ENCODE measurements at places on chromosomes 7 and 10.
A peak's percentile ranks its signal among the peaks of the same experiment; 100 is the strongest.

- no peak for DNase-seq
These were observed 402.0 kb downstream of the RPS24 start for GRCh38 chr10:78435484-78436221.

GRCh38 chr10:131065673-131066305 is 245.7 kb downstream of the TCERG1L start:
- no peak for DNase-seq

GRCh38 chr7:144452064-144452463 is 48.6 kb upstream of the NOBOX start:
- no peak for DNase-seq

- no peak for DNase-seq
These were observed 21.9 kb downstream of the ARID5B start for GRCh38 chr10:61923210-61923949.

DNA sequence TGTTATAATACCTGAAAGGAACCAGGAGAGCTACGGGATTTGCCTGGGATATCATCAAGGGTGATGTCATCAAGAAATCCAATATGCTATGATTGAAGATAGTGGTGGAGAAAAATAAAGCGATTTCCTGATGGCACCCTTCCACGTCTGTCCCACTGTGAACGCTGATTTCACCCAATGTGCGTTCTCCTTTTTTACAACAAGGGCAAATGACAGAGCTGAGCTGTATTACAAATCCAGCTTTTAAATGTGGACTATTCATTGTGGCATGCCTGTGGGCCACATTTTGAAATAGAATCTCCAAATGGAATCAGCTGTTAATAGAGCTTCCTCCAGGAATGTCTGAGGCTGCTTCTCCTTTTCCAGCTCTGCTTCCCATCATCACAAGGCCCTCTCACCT is 23.3 kb downstream of the SLC13A4 start:
- DNase-seq = no peak

DNA sequence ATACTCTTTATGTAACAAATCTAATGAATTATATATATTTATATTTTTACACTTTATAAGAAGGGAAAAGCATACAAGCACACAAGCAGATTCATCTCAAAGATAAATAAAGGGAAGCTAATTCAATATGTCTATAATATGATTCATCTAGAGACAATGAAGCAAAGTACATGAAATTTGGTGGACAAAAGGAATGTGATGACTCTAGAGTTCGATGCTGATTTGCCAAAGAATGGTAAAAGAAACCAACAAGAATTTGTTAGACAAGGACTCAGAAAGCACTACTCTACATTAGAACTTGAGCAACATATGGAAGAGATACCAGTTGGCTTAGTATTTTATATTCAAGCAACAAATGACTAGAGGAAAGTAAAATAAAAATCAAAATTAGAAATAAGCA is 536.5 kb upstream of the TEX47 start:
- no peak for DNase-seq

DNA sequence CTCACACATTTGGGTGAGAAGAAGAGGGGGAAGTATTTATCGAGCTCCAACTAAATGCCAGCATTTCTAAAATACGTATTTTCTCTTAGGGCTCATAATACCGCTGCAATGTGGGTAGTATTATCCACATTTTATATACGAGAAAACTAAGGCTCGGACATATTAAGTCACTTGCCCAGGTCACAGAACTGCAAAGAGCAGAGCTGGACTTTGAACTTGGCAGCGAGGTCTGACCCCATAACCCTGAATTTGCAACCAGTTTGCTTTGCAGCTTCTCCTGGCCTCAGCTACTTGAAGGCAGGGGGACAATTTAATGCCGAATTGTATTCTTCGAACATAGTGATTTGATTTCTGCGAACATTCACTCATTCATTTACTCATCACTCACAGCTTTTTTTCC is 7.2 kb downstream of the ABLIM1 start:
- DNase-seq = no peak

GRCh38 chr10:422241-422640 is 267.2 kb downstream of the DIP2C start:
- no peak for DNase-seq

- no peak for DNase-seq
These were observed 13.6 kb upstream of the SVIL start for GRCh38 chr10:29648114-29648982.

DNA sequence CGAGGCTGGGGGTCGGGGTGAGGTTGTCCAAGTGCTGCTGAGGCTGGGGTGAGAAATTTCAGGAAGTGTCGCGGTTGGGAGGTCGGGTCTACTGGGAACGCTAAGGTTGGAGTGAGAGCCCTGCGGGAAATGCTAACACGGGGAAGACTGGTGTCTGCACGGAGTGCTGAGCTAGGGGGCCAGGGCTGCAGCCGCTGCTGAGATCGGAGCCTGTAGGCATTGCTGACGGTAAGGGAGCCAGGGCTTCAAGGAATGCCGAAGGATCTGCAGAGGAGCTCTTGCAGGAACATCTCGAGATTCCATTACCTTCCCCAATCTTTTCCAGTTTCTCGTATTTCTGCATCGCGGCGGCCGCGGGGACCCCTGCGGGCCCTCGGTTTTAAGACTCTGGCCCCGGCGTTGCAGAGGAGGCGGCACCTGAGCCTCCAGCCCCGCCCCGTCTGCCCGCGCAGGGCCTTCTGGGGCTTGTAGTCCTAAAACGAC is at the start of gene CDK5:
CDK5 (minus strand) TSS at position 392 of the 483 bp plus-strand sequence; CDS start at position 343, 49 bp downstream.
- peak; percentile 98 for DNase-seq

- no peak for DNase-seq
These were observed 86.5 kb downstream of the ARID5B start for GRCh38 chr10:61987951-61988379.

- DNase-seq = no peak
These were observed 13.4 kb downstream of the PRKAG2 start for GRCh38 chr7:151863386-151864079.
